ENCODE measurements at places on chromosomes 4 and X. TPM values are rescaled to one million over a fixed set of nuclear protein-coding genes. Genes with fewer than 3 reads are reported as not detected.

Gene PDE6B
- total RNA-seq, result 12.6 TPM

Gene DMRTC1
- not detected for total RNA-seq

Gene GRIA3
- total RNA-seq, result not detected

Gene F8A2
- total RNA-seq, result not detected

Gene GPRASP1
- total RNA-seq, result 3.8 TPM

Gene BCAP31
- total RNA-seq, result 103 TPM

DNA sequence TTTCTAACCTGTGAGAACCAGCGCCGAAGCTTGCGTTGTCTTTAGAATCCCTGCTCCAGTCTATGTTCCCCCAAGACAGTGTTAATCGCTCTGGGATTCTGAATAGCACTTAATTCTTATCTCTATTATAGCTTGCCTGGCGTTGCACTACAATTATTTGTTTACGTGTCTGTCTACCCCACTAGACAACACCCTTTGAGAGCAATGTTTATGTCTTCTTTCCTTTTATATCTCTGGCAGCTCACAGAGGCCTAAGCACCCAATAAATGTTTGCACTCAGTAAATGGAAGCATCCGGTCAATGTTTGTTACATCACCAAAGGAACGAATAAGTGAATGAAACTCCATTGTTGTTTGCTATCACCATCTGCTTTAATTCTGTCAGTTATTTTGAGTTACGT is 4.8 kb upstream of the NHS start:
- H3K4me3 ChIP-seq, result no peak overlapping the region
- no peaks in the 10 kb centered on the region for H3K36me3 ChIP-seq
- H3K27me3 ChIP-seq, result peaks cover 55% of the 10 kb centered on the region

GRCh38 chrX:131894995-131895394 is 128.1 kb upstream of the STK26 start:
- no peaks in the 10 kb centered on the region for H3K36me3 ChIP-seq
- no peak overlapping the region for H3K4me3 ChIP-seq
- H3K27me3 ChIP-seq, result no peaks in the 10 kb centered on the region

GRCh38 chr4:87353592-87353991 is 30.9 kb upstream of the HSD17B13 start:
- no peak overlapping the region for H3K27ac ChIP-seq
- no peaks in the 10 kb centered on the region for H3K27me3 ChIP-seq
- H3K4me3 ChIP-seq, result no peak overlapping the region

GRCh38 chr4:71429962-71430361 is 91.1 kb downstream of the SLC4A4 start:
- H3K4me1 ChIP-seq, result no peaks in the 10 kb centered on the region
- no peak overlapping the region for H3K27ac ChIP-seq
- H3K36me3 ChIP-seq, result peaks cover 2% of the 10 kb centered on the region
- peaks cover 12% of the 10 kb centered on the region for H3K27me3 ChIP-seq

GRCh38 chrX:8755116-8755515 is 23.2 kb upstream of the ANOS1 start:
- H3K27ac ChIP-seq, result no peak overlapping the region
- H3K4me3 ChIP-seq, result no peak overlapping the region
- H3K36me3 ChIP-seq, result no peaks in the 10 kb centered on the region

DNA sequence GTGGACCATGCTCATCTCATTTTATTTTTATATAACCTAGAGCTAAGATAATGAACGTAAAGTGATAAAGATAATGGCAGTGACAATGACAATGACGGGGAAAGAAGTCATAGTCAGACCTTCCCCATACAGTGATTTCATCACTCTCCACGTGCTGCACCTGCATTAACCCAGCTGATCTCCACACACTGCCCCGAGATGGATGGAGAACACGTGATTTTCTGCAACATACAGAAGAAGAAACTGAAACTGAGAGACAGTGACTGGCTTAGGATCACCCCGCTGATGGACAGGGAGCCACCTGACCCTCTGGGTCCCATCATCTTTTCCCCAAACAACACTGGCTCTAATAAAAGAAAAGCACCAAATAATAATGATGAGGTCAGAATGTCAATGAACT is 22.0 kb downstream of the EVC2 start:
- no peaks in the 10 kb centered on the region for H3K27me3 ChIP-seq

GRCh38 chr4:150056569-150056968 is 21.7 kb upstream of the DCLK2 start:
- H3K27ac ChIP-seq, result no peak overlapping the region
- H3K36me3 ChIP-seq, result no peaks in the 10 kb centered on the region
- no peak for DNase-seq
- no peak overlapping the region for H3K4me3 ChIP-seq
- H3K27me3 ChIP-seq, result peaks cover 3% of the 10 kb centered on the region
- H3K4me1 ChIP-seq, result no peaks in the 10 kb centered on the region

DNA sequence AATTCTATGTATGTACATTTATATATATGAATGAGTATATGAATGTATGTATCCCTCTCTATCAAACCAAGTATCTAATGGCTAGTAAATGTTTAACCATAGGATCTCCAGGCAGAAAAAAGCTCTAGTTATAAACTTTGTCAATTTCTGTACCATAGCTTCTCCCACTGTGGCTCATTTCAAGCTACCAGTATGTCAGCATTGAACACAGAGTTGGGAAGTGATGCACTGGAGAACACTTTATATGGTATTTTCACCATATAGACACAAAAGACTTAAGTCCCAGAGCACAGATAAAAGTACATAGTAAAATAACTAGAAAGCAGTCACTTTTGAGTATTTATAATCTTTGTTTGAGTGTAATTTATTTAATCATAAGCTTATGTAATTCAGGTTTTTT is 53.9 kb upstream of the ATP8A1 start:
- no peaks in the 10 kb centered on the region for H3K4me1 ChIP-seq
- no peaks in the 10 kb centered on the region for H3K27me3 ChIP-seq
- H3K36me3 ChIP-seq, result no peaks in the 10 kb centered on the region
- H3K4me3 ChIP-seq, result no peak overlapping the region

GRCh38 chrX:144637731-144638130 is 609.6 kb upstream of the SPANXN1 start:
- H3K36me3 ChIP-seq, result no peaks in the 10 kb centered on the region
- no peak for DNase-seq
- no peaks in the 10 kb centered on the region for H3K4me1 ChIP-seq
- H3K27me3 ChIP-seq, result no peaks in the 10 kb centered on the region
- no peak overlapping the region for H3K27ac ChIP-seq

- H3K36me3 ChIP-seq, result no peaks in the 10 kb centered on the region
- no peak overlapping the region for H3K27ac ChIP-seq
- DNase-seq, result no peak
Observed at GRCh38 chr4:130422261-130422660, 1326.3 kb downstream of the C4orf33 start.

DNA sequence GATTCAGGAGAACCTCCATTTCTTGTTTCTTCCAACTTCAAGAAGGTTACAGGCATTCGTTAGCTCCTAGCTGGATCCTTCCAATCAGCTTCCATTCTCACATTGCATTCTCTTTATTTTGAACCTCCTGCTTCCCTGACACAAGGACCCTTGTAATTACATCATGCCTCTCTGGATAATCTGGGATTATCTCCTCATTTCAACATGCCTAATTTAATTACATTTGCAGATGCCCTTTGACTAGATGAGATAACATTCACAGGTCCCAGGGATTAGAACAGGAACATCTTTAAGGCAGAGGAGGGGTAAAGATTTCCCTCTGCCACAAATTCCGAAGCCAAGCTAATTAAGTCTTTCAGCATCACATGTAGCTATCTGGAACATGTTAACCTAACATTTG is 753.8 kb upstream of the PCDH7 start:
- H3K4me1 ChIP-seq, result no peaks in the 10 kb centered on the region
- no peak for DNase-seq
- no peaks in the 10 kb centered on the region for H3K27me3 ChIP-seq

GRCh38 chr4:6452897-6453687 is 19.3 kb downstream of the PPP2R2C start:
- H3K27ac ChIP-seq, result no peak overlapping the region
- no peaks in the 10 kb centered on the region for H3K36me3 ChIP-seq
- H3K4me1 ChIP-seq, result no peaks in the 10 kb centered on the region
- H3K4me3 ChIP-seq, result no peak overlapping the region
- peaks cover 2% of the 10 kb centered on the region for H3K27me3 ChIP-seq
- no peak for DNase-seq

GRCh38 chrX:71178908-71179307 is 34.3 kb downstream of the NLGN3 start:
- peaks cover 11% of the 10 kb centered on the region for H3K4me1 ChIP-seq
- no peaks in the 10 kb centered on the region for H3K27me3 ChIP-seq
- peaks cover 11% of the 10 kb centered on the region for H3K36me3 ChIP-seq

DNA sequence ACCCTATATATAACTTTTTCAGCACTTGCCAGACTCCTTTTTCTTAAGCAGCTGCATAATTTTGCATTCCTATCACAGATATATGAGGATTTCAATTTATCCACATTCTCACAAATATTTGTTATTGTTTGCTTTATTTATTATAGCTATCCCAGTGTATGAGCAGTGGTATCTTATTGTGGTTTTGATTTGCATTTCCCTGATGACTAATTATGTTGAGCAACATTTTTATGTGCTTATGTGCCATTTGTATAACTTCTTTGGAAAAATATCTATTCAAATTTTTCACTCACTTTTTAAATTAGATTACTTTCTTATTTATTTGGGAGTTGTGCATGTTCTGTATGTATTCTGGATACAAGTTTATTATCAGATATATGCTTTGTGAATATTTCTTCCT is 361.9 kb downstream of the KCTD8 start:
- H3K27me3 ChIP-seq, result no peaks in the 10 kb centered on the region
- no peaks in the 10 kb centered on the region for H3K4me1 ChIP-seq
- no peak overlapping the region for H3K4me3 ChIP-seq
- DNase-seq, result no peak
- no peaks in the 10 kb centered on the region for H3K36me3 ChIP-seq

GRCh38 chr4:38030023-38030422 is 69.8 kb downstream of the PTTG2 start:
- no peak overlapping the region for H3K27ac ChIP-seq
- no peak for DNase-seq
- no peak overlapping the region for H3K4me3 ChIP-seq
- peaks cover 10% of the 10 kb centered on the region for H3K36me3 ChIP-seq
- H3K27me3 ChIP-seq, result no peaks in the 10 kb centered on the region
- H3K4me1 ChIP-seq, result no peaks in the 10 kb centered on the region

Data from activated naive CD8-positive, alpha-beta T cell treated with anti-CD3 and anti-CD28 coated beads for 36 hours (primary cell).